IPS DF 6.9 (cell line): ENCODE measurements at places on chromosomes 3 and 15.

DNA sequence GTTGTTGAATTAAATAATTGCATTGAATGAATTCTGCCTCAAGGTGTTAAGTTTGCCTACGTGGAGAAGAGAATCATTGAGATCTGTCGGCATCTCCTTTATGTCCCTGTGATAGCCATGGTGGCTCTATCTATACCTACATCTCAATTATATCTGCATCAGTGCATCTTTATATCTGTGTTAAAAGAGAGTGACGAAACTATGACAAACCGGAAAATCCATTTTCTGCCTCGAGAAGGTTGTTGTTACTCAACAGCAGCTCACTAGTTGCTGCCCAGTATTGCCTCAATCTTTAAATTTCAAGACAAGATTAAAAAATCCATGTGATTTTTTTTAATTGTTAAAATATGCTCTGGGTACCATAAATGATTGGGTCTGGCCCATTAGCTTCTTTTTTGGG, 58.7 kb downstream of the GUCA1C start:
- DNase-seq = no peak

GRCh38 chr3:115975796-115976195, 352.5 kb downstream of the GAP43 start:
- DNase-seq = no peak

- no peak for DNase-seq
Observed at GRCh38 chr15:48653913-48654670, 8.6 kb upstream of the FBN1 start.

DNA sequence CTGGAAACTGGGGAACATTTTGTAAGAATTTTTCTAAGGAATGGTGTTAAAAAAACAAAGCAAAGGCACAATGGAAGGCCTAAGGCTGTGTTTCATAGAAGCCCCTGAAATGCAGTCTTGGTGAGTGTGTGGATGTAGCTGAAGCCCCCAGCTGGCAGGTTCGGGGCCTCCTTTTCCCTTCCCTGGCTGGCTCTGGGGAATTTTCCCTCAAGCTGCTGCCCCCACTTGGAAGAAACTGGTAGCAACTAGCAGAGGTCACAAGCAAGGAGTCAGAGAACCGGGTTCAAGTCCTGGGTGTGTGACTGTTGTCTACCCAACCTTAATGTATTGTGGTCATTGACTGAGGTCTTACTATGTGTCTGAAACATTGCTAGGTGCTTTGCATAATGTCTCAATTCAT, 85.3 kb upstream of the MYZAP start:
- no peak for DNase-seq

GRCh38 chr15:74252291-74252690, 16.2 kb downstream of the CCDC33 start:
- DNase-seq = no peak

- DNase-seq = no peak
Observed at GRCh38 chr3:15064299-15064834, 748 bp downstream of the MRPS25 start.

GRCh38 chr3:116264546-116265319, 180.6 kb downstream of the LSAMP start:
- DNase-seq = no peak

GRCh38 chr15:36208868-36209582, 370.4 kb upstream of the CDIN1 start:
- no peak for DNase-seq

- no peak for DNase-seq
Observed at GRCh38 chr3:180594631-180595558, 7.1 kb upstream of the TTC14 start.

DNA sequence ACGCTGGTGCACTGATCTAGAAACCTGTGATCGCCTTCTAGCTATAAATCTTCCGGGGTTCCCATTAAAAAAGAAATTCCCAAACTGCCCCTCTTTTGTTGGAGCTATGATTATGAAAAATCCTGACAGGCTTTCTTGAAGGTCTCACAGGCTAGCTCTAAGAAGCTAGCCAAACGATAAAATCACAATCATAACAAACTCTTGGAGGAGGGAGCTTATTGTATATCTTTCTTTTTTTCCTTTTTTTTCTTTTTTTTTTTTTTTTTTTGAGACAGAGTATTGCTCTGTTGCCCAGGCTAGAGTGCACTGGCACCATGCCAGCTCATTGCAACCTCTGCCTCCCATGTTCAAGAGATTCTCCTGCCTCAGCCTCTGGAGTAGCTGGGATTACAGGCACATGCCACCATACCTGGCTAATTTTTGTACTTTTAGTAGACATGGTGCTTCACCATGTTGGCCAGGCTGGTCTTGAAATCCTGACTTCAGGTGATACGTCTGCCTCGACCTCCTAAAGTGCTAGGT, 72.0 kb downstream of the MYO1E start:
- DNase-seq = no peak

DNA sequence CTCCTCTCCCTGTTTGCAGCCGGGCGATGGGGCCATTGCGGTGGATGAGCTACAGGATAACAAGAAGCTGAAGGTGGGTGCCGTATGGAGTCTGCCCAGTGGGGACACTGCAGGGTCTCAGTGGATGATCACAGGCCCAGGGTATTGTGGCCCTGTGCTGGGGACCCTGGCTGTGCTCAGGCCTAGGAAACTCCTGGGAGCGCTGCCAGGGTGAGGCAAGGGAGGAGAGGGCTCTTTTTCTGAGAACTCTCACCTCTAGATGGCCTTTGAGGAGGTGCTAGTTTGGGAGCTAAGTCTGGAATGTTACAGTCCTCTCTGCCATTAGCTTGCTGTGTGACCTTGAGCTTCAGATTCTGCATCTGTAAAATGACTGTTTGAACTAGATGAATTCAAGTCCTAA, 16.4 kb downstream of the SLC24A1 start:
- no peak for DNase-seq

- no peak for DNase-seq
Observed at GRCh38 chr3:53044711-53045517, 959 bp downstream of the SFMBT1 start.

DNA sequence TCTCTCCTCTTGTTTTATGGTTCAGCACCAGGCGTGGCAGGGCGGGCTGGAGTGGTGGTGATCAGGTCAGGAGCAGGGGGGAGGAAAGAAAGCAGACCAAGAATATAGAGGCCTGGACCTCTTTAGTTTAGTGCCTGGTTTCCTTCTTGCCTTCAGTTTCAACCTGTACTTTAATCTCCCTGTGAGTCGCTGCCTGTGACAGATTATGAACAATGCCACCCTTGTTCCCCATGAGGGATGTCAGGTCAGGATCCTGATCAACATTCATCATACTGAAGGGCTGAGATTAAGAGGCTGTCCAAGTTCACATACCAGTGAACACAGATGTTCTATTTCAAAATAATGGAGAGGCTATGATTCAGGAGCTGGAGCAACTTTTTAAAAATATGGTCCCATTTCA, 11.4 kb downstream of the ENTPD3 start:
- DNase-seq = no peak

GRCh38 chr3:63353383-63353782, 75.3 kb downstream of the SYNPR start:
- no peak for DNase-seq

DNA sequence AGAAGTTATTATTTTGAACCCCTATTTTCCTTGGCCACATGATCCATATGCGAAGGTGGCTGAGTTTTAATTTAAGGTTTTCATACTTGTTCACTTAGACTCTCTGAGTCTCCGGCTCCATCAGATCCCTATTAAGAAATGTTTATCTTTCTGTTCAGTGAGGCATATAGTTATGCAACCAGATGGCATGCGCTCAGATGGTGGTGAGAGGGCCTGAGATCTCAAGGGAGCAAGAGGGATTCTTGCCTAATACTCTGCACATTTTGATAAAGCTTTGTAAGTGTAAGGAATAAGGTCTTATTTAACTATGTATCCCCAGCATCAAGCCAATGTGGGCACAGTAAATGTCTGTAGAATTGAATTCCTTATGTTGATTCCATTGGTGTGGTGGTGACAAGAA, 78.9 kb upstream of the DPH6 start:
- DNase-seq = no peak

GRCh38 chr3:147529551-147529950, 120.4 kb downstream of the ZIC1 start:
- DNase-seq = no peak

- DNase-seq = no peak
Observed at GRCh38 chr3:172564499-172564898, 41.3 kb upstream of the TNFSF10 start.

DNA sequence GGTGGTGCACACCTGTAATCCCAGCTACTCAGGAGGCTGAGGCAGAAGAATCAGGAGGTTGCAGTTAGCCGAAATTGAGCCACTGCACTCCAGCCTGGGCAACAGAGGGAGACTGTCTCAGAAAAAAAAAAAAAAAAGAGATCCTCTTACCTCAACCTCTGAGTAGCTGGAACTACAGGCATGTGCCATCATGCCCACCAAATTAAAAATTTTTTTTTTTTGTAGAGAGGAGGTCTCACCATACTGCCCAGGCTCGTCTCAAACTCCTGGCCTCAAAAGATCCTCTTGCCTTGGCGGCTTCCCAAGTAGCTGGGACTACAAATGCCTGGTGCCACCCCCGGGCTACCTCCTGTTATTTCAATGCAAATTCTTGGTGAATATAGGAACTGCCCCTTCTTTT, 1.5 kb downstream of the UMPS start:
- no peak for DNase-seq
